HepG2 (cell line): ENCODE measurements at places on chromosomes 6 and 20.

GRCh38 chr6:160420969-160421556 is 72.9 kb downstream of the SLC22A3 start:
- DNase-seq, result no peak

- DNase-seq, result no peak
Observed at GRCh38 chr20:63333241-63333836, 27.8 kb downstream of the CHRNA4 start.

DNA sequence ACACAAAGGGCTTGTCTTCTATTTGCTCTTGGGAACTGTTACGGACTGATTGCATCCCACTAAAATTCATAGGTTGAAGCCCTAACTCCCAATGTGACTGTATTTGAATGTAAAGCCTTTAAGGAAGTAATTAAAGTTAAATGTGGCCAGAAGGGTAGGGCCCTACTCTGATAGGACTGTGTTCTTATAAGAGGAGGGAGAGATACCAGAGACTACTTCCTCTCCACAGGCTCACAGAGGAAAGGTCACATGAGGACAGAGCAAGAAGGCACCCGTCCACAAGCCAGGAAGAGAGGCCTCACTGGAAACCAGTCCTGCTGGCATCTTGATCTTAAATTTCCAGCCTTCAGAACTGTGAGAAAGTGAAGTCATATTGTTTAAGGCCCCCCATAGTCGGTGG is 211.9 kb downstream of the CDH26 start:
- DNase-seq, result no peak

GRCh38 chr20:58028123-58028522 is 200.3 kb downstream of the ANKRD60 start:
- DNase-seq, result no peak

- no peak for DNase-seq
Observed at GRCh38 chr6:134373282-134373922, 55.5 kb upstream of the SGK1 start.

GRCh38 chr6:141290941-141291721 is 841.6 kb upstream of the GJE1 start:
- DNase-seq, result no peak

DNA sequence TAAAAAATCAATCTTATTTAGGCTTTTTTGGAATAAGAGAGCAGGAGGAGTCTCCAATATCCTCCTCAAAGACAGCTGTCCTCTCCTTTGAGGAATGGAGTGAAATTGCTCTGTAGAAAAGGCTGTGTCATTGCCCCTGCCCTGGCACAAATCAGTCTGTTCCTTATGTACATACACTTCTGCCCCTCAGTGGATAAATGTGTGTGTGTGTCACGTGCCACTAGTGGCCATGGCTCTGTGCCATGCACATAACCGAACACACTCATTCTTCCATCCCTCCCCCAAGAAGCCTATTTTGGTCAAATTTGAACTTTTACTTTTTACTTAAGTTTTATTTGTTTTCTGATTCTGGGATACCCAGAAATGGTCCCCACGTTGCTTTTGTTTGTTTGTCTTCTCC is 49.2 kb downstream of the ANKS1A start:
- no peak for DNase-seq

GRCh38 chr6:24891004-24891403 is 44.8 kb downstream of the RIPOR2 start:
- DNase-seq, result no peak

GRCh38 chr6:135162678-135163439 is 18.2 kb upstream of the MYB start:
- DNase-seq, result peak; percentile 23

GRCh38 chr6:100171533-100172321 is 177.7 kb upstream of the MCHR2 start:
- no peak for DNase-seq

- DNase-seq, result no peak
Observed at GRCh38 chr6:168210239-168211105, 109.1 kb downstream of the DACT2 start.

GRCh38 chr6:436308-437036 is 44.9 kb downstream of the IRF4 start:
- DNase-seq, result no peak

- no peak for DNase-seq
Observed at GRCh38 chr6:147560670-147561069, 52.2 kb downstream of the SAMD5 start.

- no peak for DNase-seq
Observed at GRCh38 chr20:45822857-45823256, 4.3 kb downstream of the TNNC2 start.

- DNase-seq, result no peak
Observed at GRCh38 chr20:39716796-39717341, 754.7 kb downstream of the DHX35 start.

DNA sequence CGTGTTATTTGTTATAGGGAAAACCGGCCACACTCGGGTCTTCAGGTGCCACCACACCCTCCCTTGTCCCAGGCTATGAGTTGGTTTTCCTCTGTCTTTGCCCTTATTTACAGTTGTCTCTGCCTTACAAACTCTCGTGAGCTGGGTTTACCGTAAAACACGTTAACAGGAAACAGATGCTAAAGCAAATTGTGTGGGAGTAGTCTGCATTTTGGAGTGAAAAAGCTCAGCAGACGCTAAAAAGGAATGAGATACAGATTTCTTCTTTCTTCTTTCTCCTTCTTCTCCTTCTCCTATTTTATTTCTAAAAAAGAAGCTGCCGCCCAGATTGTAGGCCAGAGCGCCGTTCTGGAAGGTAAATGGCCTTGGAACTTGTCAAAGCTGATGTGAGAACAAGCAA is 51.9 kb downstream of the APCDD1L start:
- no peak for DNase-seq

DNA sequence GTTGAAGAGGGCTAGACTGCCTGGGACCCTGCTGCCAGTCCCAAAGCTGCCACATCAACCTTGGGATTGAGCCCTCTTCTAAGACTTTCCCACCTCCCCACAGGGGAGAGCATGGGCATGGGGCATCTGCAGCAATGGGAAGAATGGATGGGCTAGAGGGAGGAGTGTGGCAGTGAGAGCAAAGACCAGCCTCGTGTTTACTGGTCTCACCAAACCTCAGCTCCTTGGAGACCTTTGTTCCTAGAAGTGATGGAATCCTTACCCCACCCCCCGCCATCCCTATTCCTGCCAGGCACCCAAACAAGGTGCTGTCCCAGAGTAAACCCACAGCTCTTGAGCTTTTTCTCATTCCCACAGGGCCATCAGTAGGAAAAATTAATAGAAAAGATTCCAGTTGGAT is 20.0 kb upstream of the ARMC12 start:
- no peak for DNase-seq

DNA sequence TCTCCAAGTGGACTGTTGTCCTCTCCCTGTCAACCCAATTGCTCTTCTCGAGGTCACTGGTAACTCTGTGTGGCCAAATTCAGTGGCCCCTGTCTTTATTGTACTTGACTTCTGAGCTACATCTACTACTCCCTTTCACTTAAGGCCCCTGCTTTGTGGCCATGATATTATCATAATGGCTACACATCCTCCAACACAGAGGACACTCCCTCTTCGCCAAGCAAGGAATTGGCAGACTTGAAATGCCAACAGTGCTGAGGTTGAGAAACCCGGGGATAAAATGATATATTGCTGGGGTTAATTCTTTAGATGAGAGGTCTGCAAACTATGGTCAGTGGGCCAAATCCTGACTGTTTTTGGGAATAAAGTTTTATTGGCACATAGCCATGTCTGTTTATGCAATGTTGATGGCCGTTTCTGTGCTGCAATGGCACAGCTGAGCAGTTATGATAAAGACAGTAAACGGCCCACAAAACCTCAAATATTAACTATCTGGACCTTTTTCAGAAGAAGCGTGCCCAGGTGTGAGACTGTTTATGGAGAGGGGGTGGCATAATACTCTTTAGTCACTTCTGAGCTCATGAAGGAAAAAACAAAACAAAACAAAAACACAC is 12.0 kb upstream of the MRPS10 start:
- no peak for DNase-seq

DNA sequence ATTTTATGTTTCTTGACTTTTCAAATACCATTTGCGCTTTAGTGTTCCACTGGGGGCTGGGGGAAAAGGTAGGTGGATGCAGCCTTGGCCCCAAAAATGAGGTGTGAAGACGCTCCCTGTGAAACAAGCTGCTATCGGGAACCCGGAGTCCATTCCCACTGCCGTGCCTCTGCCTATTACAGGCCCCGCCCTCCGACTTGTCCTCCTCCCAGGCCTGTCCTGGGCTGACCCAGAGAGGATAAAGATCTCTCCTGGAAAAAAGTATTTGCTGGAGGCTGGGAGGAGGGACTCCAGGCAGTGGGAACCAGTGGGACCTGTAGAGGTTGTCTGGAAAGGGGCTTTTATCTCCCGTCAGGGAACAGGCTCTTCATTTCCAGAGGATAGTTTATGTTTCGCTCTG is 215.0 kb downstream of the SLC24A3 start:
- DNase-seq, result no peak

- no peak for DNase-seq
Observed at GRCh38 chr20:17848249-17849048, 120.1 kb downstream of the SNX5 start.

DNA sequence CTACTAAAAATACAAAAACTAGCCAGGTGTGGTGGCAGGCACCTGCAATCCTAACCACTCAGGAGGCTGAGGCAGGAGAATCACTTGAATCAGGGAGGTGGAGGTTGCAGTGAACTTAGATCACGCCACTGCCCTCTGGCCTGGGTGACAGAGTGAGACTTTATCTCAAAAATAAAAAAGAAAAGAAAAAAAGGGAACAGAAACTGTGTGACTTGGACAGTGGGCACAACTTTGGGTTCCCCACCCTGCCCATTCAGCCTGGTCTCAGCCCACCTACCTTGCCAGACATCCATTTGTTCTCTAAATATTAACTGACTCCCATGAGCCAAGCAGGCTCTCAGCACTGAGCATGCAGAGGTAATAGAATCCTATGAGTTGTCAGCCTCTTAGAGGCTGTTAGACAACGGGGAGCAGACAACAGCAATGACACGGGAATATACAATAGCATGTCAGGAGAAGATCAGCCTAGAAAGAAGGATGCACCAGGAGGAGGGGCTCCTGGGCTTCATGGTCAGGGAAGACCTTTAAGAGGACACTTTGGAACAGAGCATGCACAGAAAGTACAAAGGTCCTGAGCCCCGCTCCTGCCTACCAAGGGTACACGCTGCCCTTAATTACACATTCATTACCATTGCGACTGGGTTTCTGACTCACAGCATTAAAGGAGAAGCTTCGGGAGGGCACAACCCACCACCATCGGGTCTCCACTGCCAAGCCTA is 20.0 kb downstream of the FAM209B start:
- no peak for DNase-seq

- DNase-seq, result no peak
Observed at GRCh38 chr6:92593201-92593600, 826.2 kb downstream of the EPHA7 start.

- no peak for DNase-seq
Observed at GRCh38 chr6:106560996-106561685, 68.2 kb downstream of the RTN4IP1 start.

- peak; percentile 65 for DNase-seq
Observed at GRCh38 chr6:15441215-15441868, 195.5 kb downstream of the JARID2 start.

DNA sequence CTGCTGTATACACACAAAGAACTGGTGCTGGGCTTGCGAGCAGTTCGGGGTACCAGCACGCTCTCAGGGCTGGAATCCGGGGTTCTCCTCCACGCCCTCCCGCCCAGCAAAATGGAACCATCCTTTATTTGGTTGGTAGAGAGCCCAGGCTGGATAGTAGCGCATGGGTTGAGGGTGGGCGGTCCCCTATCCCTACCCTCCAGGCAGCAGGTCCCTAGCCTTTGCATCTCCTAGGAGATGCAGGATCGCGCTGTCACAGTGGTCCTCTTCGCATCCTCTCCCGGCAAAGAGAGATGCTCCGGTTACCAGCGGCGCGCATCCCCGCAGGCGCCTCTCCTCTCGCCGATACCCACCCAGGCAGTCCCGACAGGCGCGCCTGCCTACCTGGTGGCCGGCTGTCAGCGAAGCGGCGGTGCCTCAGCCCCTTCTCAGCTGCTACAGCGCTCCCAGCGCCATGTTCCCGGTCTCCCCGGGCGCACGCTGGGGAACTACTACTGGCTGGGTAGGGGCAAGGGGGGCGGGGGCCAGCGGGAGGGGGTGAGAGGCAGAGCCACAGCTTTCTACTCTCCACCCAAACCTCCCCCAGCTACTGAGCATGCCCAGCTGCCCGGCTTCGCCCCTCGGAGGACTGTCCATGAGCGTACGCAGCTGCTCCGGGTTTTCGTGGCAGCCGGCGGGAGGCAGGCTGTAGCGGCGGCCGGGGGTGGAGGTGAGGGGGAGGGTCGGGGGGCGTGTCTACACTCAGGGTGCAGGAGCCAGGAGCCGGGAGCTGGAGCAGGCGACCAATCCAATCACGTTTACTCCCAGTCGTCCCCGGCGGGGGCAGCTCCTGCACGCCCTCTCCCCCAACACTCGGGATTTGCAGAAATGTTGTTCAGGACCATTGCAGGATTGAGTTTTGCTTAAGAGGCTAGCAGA is at the start of gene PAK5:
PAK5 (minus strand) TSS at position 699 of the 918 bp plus-strand sequence. CDS start 194,748 bp downstream, outside the sequence.
- DNase-seq, result peak; percentile 53

DNA sequence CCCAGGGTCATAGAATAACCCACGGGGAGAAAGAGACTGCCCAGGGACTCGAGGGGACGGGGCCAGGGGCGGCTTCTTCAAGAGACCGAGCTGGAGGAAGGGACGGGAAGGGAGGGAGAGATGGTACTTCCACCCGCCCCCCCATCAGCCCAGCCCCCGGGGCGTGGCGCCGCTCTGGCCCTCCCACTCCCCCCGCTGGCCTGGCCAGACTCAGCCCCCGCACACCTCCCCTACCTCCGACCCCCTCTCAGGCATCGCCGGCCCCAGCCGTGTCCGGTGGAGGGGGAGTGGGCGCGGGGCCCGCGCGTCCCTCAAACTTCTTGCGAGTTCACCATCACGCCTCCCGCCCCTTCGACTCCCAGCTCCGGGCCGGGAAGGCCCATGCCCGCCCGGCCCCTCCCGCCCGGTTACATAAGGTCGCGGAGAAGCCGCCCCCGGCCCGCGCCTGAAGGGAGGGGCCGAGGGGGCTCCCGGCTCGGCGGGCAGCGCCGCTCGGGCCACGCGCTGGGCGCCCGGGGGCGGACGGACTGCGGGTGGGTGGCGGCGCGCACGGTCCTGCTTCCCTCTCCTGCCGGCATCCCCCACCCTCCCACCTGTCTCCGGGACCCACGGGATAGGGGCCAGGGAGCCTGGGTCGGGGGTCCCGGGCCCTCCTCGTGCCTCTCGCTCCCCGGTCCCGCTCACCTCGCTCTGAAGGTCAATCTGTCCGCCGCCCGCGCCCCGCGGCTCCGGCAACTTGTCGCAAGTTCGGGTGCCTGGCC is 562 bp downstream of the TFEB start:
- peak; percentile 77 for DNase-seq

- no peak for DNase-seq
Observed at GRCh38 chr6:36516559-36516958, 30.7 kb downstream of the STK38 start.

DNA sequence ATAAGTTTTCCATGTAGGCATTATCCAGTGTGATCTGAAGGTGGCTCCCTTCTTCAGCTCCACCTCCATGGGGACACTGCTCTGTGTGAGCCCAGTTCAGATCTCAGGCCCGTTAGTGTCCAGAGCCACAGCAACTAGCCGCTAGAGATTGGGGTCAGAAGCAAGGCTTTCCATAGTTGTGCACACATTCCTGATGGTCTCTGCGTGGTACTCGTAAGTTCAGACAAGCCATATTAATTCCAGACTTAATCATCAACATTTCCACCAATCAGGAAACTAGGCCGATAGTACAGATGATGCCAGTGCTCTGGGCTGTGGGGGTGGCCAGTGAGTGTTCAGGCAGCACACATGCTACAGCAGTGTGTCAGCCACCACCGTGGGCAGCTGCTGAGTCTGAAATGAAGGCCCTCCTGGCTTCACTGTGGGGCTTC is 17.5 kb upstream of the SYNCRIP start:
- DNase-seq, result peak; percentile 59

GRCh38 chr6:8860671-8861070 is 425.3 kb upstream of the SLC35B3 start:
- no peak for DNase-seq
